ENCODE measurements at places on chromosomes 4 and X. TPM values are rescaled to one million over a fixed set of nuclear protein-coding genes. Genes with fewer than 3 reads are reported as not detected.

The S100P gene
- total RNA-seq: 0.85 TPM

DNA sequence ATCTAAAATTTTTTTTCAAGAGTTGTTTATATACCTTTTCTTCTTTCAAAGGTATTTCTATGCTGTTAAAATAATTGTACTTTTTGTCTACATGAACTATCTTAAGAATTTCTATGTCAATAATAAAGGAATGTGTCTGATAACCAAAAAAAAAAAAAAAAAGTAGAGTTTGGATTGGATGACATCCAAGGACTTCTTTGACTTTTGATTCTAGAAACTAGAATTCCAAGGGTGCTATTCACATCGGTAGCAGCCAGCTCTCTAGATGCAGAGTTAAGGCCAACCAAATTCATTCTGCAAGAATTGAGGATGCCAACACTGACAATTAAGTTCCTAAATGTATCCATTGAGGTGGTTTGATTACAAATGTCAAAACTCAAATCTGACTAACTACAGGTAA is 42.0 kb upstream of the PRKG2 start:
- H3K36me3 ChIP-seq: no peaks in the 10 kb centered on the region
- no peak for DNase-seq
- no peaks in the 10 kb centered on the region for H3K4me1 ChIP-seq
- no peak overlapping the region for H3K4me3 ChIP-seq
- H3K27ac ChIP-seq: no peak overlapping the region
- H3K27me3 ChIP-seq: no peaks in the 10 kb centered on the region

The SSX3 gene
- not detected for total RNA-seq

DNA sequence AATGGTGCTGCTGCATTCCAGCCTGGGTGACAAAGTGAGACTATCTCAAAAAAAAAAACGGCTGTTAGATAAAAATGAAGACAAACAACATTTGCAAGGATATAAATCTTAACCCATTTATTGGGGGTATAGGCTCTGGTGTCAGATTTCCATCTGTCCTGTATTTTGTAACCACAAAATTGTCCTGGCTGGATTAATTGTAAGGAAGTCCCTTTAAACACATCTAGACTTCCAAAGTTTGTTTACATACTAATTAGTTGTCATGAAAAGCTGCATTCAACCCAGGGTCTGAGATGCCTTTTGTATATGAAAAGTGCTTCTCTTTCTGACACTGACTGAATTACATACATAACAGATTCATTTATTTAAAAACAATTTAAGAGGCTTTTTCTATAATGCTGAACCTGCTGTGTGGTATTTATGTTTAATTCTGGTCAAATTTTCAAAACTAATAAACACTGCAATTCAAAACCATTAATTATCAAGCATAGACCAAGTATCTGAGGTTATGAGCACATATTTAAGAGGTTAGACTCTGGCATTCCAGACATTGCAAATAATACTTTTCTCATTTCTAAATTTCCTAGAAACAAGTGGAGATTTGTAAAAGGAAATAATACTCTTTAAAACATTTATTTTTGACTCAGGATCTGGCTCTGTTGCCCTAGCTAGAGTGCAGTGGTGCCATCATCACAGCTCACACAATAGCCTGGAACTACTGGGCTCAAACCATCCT is 17.5 kb upstream of the UGDH start:
- H3K27ac ChIP-seq: no peak overlapping the region
- H3K4me3 ChIP-seq: no peak overlapping the region
- no peaks in the 10 kb centered on the region for H3K4me1 ChIP-seq
- no peak for DNase-seq
- no peaks in the 10 kb centered on the region for H3K27me3 ChIP-seq
- H3K36me3 ChIP-seq: peaks cover 3% of the 10 kb centered on the region

DNA sequence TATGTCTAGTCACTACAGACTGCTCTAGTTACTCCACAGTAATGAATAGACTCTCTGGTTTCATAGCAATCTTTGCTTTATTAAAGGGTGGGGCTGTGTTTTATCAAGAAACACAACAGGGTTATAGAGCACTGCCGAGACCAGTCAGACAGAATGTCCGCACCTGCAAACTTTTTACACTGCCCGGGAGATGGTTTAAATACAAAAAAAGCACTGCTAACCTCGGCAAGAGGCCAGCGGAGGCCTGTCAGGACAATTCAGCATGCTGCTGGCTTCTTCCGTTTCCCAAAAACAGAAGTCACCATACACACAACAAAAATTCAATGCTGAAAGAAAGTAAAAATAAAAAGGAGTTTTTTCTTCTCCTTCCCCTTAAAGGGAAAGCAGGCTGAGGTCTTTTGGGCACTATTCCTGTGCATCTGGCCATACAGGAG is 67.4 kb downstream of the IRF2 start:
- peaks cover 79% of the 10 kb centered on the region for H3K4me1 ChIP-seq
- no peak overlapping the region for H3K4me3 ChIP-seq

DNA sequence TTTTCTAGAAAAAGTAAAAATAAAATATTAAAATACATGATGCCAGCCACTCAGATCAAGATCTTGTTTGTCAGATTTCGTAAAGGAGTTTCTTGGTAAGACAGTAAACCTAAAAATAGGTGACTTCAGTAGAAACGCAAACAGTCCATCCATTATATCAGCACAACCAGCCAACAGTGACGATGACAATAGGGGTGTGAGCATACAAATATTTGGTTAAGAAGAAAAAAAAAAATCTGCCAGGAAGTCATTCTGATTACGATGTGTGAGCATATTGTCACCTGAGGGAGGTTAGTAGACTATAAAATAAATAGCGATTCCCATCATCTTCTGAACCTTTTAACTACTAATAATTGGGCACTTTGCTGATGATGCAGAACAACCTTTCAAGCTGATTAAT is 37.6 kb downstream of the SLC7A11 start:
- no peaks in the 10 kb centered on the region for H3K27me3 ChIP-seq
- no peak overlapping the region for H3K4me3 ChIP-seq
- no peaks in the 10 kb centered on the region for H3K4me1 ChIP-seq
- H3K36me3 ChIP-seq: no peaks in the 10 kb centered on the region

GRCh38 chr4:108203377-108203776 is 34.6 kb upstream of the LEF1 start:
- DNase-seq: no peak
- no peaks in the 10 kb centered on the region for H3K36me3 ChIP-seq
- no peak overlapping the region for H3K4me3 ChIP-seq
- no peak overlapping the region for H3K27ac ChIP-seq
- H3K4me1 ChIP-seq: no peaks in the 10 kb centered on the region

DNA sequence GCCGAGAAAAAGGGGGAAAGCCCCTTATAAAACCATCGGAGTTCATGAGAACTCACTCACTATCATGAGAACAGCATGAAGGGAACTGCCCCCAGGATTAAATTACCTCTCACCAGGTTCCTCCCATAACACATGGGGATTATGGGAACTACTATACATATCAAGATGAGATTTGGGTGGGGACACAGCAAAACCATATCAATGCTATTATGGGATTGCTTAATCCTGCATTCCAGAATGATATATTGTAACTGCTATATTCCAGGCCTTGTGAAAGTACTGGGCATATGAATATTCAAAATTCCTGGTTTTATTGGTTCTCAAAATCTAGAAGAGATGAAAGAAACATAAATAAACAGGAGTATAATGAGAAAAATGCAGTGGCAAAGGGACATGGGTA is 29.3 kb downstream of the NPY1R start:
- H3K4me1 ChIP-seq: no peaks in the 10 kb centered on the region
- no peak overlapping the region for H3K27ac ChIP-seq
- no peak overlapping the region for H3K4me3 ChIP-seq
- no peaks in the 10 kb centered on the region for H3K36me3 ChIP-seq
- no peak for DNase-seq

Data from heart left ventricle (tissue), 16 donors.